Thymus (tissue), 14 donors: ENCODE measurements at places on chromosomes 7 and 10. TPM values are rescaled to one million over a fixed set of nuclear protein-coding genes. Genes with fewer than 3 reads are reported as not detected.

DNA sequence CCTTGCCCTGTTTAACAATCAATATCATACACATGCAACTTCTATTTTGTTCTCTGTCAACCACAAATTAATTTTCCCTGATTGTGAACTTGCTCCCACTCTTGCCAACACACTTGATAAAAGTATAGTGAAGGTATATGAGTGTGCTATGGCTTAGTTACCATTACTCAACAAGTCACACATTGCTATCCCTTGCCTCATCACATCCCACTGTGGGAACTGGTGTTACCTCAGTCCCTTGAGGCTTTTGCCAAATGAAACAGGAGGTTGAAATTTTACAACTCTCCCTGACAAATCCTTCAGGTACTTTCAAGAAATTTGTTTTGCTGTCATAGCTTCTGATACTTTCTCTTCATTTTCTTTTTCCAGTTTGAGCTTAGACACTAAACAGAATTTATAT, 472.5 kb upstream of the SEMA3D start:
- no peak overlapping the region for H3K27ac ChIP-seq
- H3K36me3 ChIP-seq, result no peaks in the 10 kb centered on the region
- H3K4me1 ChIP-seq, result no peaks in the 10 kb centered on the region

GRCh38 chr7:153017223-153017622, 257.7 kb downstream of the ACTR3B start:
- no peak for DNase-seq
- no peaks in the 10 kb centered on the region for H3K4me1 ChIP-seq
- no peak overlapping the region for H3K27ac ChIP-seq
- H3K4me3 ChIP-seq, result no peak overlapping the region

OR2A5 gene
- 0.02 TPM for polyA plus RNA-seq

CALU gene
- polyA plus RNA-seq, result 22.2 TPM

GRCh38 chr7:101676956-101677355, 47.9 kb upstream of the MYL10 start:
- H3K27ac ChIP-seq, result no peak overlapping the region
- no peaks in the 10 kb centered on the region for H3K27me3 ChIP-seq
- no peak for DNase-seq
- no peak overlapping the region for H3K4me3 ChIP-seq

DNA sequence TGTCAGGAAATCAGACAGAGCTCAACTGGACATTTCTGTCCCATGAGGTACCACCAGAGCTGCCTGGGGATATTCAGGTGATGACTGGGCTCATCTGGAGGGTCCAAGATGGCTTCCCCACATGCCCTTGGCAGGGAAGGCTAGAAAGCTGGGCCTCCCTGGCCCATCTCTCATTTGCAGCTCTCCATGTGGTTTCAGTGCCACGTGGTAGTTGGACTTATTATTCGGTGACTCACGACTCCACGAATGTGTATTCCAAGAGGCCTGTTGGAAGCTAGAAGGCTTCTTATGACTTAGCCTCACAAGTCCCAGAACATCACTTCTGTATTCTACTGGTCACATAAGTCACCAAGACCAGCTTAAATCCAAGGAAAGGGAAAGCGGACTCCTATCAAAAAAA, 22.8 kb downstream of the NSMCE4A start:
- H3K4me3 ChIP-seq, result no peak overlapping the region
- H3K4me1 ChIP-seq, result no peaks in the 10 kb centered on the region
- no peak for DNase-seq
- H3K36me3 ChIP-seq, result peaks cover 3% of the 10 kb centered on the region
- no peaks in the 10 kb centered on the region for H3K27me3 ChIP-seq
- no peak overlapping the region for H3K27ac ChIP-seq

CXCL12 gene
- 82.1 TPM for polyA plus RNA-seq

GRCh38 chr10:8487346-8487745, 432.9 kb downstream of the GATA3 start:
- no peak overlapping the region for H3K4me3 ChIP-seq
- H3K4me1 ChIP-seq, result peaks cover 8% of the 10 kb centered on the region
- no peaks in the 10 kb centered on the region for H3K36me3 ChIP-seq

DNA sequence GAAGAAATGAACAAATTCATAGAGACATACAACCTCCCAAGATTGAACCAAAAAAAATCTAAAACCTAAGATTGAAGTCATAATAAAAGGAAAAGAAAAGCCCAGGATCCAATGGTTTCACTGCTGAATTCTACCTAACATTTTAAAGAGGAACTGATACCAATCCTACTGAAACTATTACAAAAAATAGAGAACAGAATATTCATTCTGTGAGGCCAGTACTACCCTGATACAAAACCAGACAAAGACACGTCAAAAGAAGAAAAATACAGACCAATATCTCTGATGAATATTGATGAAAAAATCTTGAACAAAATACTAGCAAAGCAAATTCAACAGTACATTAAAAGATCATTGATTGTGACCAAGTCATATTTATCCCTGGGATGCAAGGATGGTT, 128.5 kb upstream of the STEAP1 start:
- no peaks in the 10 kb centered on the region for H3K36me3 ChIP-seq
- H3K4me1 ChIP-seq, result no peaks in the 10 kb centered on the region
- no peak overlapping the region for H3K27ac ChIP-seq
- H3K27me3 ChIP-seq, result no peaks in the 10 kb centered on the region

SH2D4B gene
- 0.18 TPM for polyA plus RNA-seq

DNA sequence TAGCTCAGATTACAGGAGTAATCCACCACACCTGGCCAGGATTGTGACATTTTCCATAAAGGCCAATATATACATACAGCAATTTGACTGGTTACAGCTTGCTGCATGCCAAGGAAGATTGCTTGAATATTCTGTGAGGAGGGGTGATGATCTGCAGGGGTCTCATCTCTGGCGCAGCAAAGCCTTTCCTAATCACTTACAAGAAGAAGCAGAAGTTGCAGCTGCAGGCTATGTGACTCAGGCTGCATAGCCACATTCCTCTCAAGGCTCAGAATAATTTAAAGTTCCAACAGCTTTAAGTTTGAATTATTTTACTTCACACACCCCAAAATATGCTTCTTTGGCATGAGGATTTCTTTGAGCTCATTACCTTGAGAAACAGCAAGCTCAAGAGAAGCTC, 11.4 kb upstream of the RASGEF1A start:
- H3K4me1 ChIP-seq, result no peaks in the 10 kb centered on the region
- no peak overlapping the region for H3K27ac ChIP-seq
- H3K27me3 ChIP-seq, result peaks cover 10% of the 10 kb centered on the region
- no peak for DNase-seq
- no peak overlapping the region for H3K4me3 ChIP-seq

GRCh38 chr7:106589198-106589879, 71.6 kb downstream of the CCDC71L start:
- H3K27me3 ChIP-seq, result no peaks in the 10 kb centered on the region
- peaks cover 5% of the 10 kb centered on the region for H3K4me1 ChIP-seq
- H3K36me3 ChIP-seq, result no peaks in the 10 kb centered on the region
- peak overlapping the region; percentile 6 for H3K27ac ChIP-seq

GRCh38 chr10:114048472-114048871, 4.8 kb downstream of the ADRB1 start:
- H3K27ac ChIP-seq, result no peak overlapping the region
- no peaks in the 10 kb centered on the region for H3K36me3 ChIP-seq
- H3K27me3 ChIP-seq, result peaks cover 73% of the 10 kb centered on the region

GRCh38 chr10:97778452-97779302, 6.9 kb upstream of the SFRP5 start:
- no peak for DNase-seq
- H3K27ac ChIP-seq, result no peak overlapping the region
- peaks cover 2% of the 10 kb centered on the region for H3K27me3 ChIP-seq
- no peak overlapping the region for H3K4me3 ChIP-seq
- peaks cover 50% of the 10 kb centered on the region for H3K4me1 ChIP-seq

- DNase-seq, result no peak
- H3K27ac ChIP-seq, result no peak overlapping the region
- no peaks in the 10 kb centered on the region for H3K4me1 ChIP-seq
- H3K36me3 ChIP-seq, result peaks cover 4% of the 10 kb centered on the region
- H3K4me3 ChIP-seq, result no peak overlapping the region
These were observed 22.6 kb downstream of the ARHGAP12 start for GRCh38 chr10:31906039-31906438.

MICU1 gene
- polyA plus RNA-seq, result 25.9 TPM

- DNase-seq, result no peak
- no peaks in the 10 kb centered on the region for H3K4me1 ChIP-seq
- H3K36me3 ChIP-seq, result no peaks in the 10 kb centered on the region
- no peaks in the 10 kb centered on the region for H3K27me3 ChIP-seq
- no peak overlapping the region for H3K27ac ChIP-seq
These were observed 147.8 kb downstream of the ELAPOR2 start for GRCh38 chr7:86911659-86912058.

ADRB1 gene
- polyA plus RNA-seq, result 0.62 TPM

DNA sequence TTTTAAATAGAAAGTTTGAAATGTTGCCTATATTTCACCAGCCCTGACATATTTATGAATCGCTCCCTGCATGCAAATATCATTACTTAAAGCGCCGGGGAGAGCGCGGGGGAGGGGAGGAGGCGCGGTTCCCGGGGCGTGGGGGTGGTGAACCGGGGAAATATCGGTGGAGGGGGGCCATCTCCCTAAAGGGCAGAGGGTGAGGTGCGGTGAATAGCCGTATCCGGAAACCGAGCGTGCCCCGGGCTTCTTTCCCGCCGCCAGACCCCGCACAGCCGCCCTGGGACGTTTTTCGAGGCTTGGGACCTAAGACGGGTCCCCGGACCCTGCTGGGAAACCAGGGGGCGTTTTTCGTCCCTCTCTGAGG, 6.9 kb upstream of the ZNF503 start:
- H3K4me3 ChIP-seq, result peak overlapping the region; percentile 55
- H3K27me3 ChIP-seq, result peaks cover 74% of the 10 kb centered on the region
- no peak overlapping the region for H3K27ac ChIP-seq
- DNase-seq, result no peak
- no peaks in the 10 kb centered on the region for H3K36me3 ChIP-seq

PTF1A gene
- 0.16 TPM for polyA plus RNA-seq

- H3K4me3 ChIP-seq, result no peak overlapping the region
- no peaks in the 10 kb centered on the region for H3K4me1 ChIP-seq
- no peaks in the 10 kb centered on the region for H3K36me3 ChIP-seq
- no peak for DNase-seq
These were observed 78.6 kb upstream of the SLC25A13 start for GRCh38 chr7:96400518-96400917.

GRCh38 chr10:85400981-85401695, 965.5 kb downstream of the GRID1 start:
- H3K27me3 ChIP-seq, result no peaks in the 10 kb centered on the region
- H3K36me3 ChIP-seq, result no peaks in the 10 kb centered on the region
- H3K27ac ChIP-seq, result no peak overlapping the region

EVX1 gene
- polyA plus RNA-seq, result 0.05 TPM

GRCh38 chr7:155975490-155975889, 163.2 kb upstream of the SHH start:
- H3K36me3 ChIP-seq, result no peaks in the 10 kb centered on the region
- DNase-seq, result no peak
- no peak overlapping the region for H3K4me3 ChIP-seq
- no peaks in the 10 kb centered on the region for H3K4me1 ChIP-seq
- H3K27ac ChIP-seq, result no peak overlapping the region

LRMDA gene
- 4.6 TPM for polyA plus RNA-seq

NME8 gene
- polyA plus RNA-seq, result 2.8 TPM

- no peak overlapping the region for H3K4me3 ChIP-seq
- H3K27ac ChIP-seq, result no peak overlapping the region
- H3K27me3 ChIP-seq, result no peaks in the 10 kb centered on the region
- H3K36me3 ChIP-seq, result peaks cover 47% of the 10 kb centered on the region
- no peaks in the 10 kb centered on the region for H3K4me1 ChIP-seq
These were observed 100.5 kb downstream of the GLCCI1 start for GRCh38 chr7:8068892-8069686.

GRCh38 chr7:39592586-39592985, 26.4 kb downstream of the YAE1 start:
- no peak overlapping the region for H3K4me3 ChIP-seq
- no peak for DNase-seq
- peaks cover 6% of the 10 kb centered on the region for H3K4me1 ChIP-seq
- no peak overlapping the region for H3K27ac ChIP-seq

DNA sequence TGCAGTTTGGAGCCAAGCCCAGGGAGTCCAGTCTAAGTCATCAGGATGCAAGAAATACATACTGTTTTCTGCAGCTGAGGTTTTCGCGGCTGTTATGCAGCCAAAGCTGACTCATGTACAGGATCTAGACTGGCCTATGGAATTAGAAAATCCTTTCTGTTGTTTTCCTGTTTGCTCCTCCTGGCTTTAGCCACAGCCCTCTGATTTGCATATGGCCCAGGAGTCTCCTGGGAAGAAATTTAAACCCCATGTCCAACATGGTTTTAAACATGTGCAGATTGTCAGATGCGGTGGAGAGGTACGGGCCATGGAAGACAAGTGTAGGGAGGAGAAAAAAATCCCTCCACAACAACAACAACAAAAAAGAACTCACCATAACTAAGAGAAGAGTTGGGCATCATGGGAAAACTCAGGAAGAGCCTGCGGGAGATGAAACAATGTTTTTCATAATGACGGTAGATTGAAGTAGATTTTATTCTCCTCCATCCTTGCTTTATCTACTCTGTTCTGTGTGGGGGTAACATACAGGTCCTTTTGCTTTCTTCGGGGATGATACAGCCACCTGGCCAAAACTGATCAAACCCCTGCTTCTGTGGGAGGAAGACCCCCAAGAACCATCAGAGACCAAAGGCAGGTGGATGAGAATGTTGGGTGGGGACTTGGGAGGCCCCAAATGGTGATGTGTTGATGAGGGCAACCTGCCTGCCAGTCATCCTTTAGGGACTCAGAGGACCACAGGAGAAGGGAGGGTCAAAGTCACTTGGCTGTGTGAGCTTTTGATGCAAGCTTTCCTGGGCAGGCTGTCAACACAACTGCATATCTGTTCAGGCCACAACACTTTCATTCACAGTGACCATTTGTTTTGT, 29.8 kb upstream of the GNA12 start:
- DNase-seq, result no peak
- no peak overlapping the region for H3K4me3 ChIP-seq
- H3K27ac ChIP-seq, result peak overlapping the region; percentile 42
- peaks cover 49% of the 10 kb centered on the region for H3K4me1 ChIP-seq

DNA sequence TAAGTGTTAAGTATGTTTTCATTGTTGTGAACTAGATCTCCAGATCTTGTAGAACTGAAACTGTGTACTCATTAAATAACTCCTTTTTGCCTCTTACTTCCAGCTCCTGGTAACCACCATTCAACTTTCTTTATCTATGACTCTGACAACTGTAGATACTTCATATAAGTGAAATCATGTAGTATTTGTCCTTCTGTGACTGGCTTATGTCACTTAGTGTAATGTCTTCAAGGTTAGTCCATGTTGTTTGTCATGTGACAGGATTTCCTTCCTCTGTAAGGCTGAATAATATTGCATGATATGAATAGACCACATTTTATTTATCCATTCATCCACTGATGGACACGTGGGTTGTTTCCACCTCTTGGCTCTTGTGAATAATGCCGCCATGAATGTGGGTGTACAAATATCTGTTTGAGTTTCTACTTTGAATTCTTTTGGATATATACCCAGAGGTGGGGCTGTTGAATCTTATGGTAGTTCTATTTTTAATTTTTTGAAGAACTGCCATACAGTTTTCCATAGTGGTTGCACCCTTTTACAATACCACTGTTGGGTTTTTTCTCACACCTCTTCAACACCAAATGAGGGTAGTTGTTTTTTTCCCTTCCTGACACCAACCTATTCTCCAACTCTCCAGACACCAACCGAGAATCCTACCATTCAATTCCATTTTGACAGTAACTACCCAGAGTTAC, 10.7 kb upstream of the FMC1 start:
- DNase-seq, result no peak
- no peaks in the 10 kb centered on the region for H3K36me3 ChIP-seq
- H3K4me3 ChIP-seq, result no peak overlapping the region

GRCh38 chr7:130180571-130181262, 24.5 kb downstream of the TMEM209 start:
- no peak overlapping the region for H3K4me3 ChIP-seq
- no peaks in the 10 kb centered on the region for H3K27me3 ChIP-seq
- no peaks in the 10 kb centered on the region for H3K4me1 ChIP-seq
- H3K27ac ChIP-seq, result no peak overlapping the region
- peaks cover 52% of the 10 kb centered on the region for H3K36me3 ChIP-seq
